Stomach (tissue), 19 donors: ENCODE measurements at places on chromosomes 12 and 14. TPM values are rescaled to one million over a fixed set of nuclear protein-coding genes. Genes with fewer than 3 reads are reported as not detected.

DNA sequence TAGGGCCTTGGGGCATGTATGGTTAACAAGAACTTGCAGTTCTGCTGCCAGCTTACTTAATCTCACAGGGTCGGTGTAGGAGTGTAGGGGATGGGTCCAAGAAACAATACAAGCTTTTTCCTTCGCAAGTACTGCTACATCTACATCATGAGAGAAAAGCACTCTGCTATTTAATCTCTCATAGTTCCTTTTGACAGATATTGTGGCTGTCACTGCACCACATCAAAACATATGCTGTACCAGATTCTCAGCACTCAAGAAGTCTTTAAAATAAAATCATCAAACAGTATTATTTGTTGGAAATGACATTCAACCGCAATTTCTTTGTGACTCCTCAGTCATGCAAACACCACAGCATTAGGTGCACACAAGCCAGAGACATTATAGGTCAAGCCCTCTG lies 215.5 kb upstream of the BMP4 start:
- no peak for DNase-seq

DNA sequence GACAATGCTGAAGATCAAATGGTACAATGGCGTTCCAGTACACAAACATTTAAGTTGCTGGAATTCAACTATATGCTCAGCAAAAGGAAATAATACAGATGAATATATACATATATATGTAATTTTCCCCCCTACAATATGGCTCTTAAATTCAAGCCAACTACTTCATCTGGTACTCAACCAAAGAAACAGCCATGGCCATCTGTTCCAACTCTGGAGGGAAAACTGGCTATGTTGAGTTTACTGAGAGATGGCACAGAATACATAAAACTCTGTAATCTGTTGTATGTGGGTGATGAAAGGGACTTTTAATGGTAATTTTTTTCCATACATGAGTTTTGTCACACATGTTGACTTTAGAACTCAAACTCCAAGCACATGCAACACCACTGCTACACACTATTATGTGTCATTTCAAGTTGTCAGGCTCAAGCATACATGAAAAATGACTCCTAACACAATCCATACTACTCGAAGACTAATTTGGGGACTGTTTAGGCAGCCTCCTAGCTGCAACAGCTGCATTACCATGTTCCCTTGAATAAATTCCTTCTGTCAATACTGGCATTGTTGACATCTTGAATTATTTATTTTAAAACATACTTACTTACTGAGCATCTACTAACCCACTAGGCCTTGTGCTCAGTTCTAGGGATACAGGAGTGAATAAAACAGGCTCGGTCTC lies 38.2 kb upstream of the MAP3K9 start:
- no peak for DNase-seq

DNA sequence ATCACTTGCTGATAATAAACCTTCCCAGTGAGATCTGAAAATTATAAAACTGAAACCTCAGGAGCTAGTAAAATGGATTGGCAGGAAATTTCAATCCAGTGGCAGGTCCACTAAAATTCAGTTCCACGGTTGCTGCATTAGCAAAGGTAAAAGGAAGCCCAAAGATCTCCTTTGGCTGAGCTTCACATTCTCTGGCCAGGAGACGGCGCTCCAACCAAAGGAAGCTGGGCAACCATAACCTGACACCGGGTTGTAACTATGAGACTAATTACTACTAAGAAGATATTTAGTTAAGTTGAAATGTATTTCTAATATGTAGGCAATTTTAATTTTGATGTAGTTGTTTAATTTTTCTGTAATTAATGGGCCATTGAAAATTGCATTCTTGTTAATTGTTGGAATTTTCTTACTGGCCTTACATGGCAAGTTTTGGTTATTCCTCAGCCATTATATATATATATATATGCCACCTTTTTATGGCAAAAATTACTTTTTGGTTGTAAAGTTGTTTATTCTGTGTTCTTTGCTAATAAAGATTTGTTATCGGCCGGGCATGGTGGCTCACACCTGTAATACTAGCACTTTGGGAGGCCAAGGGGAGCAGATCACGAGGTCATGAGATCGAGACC lies 17.0 kb downstream of the OR8S1 start:
- DNase-seq: peak; percentile 66

IFNG-AS1 gene
- not detected for total RNA-seq

R3HDM2 gene
- 38.4 TPM for total RNA-seq
